T-helper 17 cell (primary cell): ENCODE measurements at places on chromosomes 5 and 9.

DNA sequence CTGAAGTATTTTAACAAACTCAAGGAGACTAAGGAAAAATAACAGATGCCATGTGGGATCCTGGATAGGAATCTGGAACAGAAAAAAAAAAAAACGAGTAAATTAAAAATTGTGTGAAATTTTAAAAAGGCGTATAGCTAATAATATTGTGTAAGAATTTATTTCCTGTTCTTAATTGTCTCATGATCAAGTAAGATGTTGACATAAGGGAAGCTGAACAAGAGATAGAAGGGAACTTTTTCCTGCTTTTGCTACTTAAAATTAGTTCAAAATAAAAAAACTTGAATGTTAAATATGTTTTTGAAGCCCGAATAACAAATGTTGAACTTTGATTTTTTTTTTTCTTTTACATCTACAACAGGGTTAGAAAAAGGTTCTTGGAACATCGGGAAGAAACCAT, 10.5 kb downstream of the SNAPC3 start:
- DNase-seq, result no peak

- no peak for DNase-seq
These were observed 73.7 kb downstream of the PPARGC1B start for GRCh38 chr5:149803641-149804468.

- no peak for DNase-seq
These were observed 4.3 kb downstream of the GPX3 start for GRCh38 chr5:151024440-151025249.

GRCh38 chr9:104260004-104260403, 165.9 kb downstream of the SMC2 start:
- no peak for DNase-seq

DNA sequence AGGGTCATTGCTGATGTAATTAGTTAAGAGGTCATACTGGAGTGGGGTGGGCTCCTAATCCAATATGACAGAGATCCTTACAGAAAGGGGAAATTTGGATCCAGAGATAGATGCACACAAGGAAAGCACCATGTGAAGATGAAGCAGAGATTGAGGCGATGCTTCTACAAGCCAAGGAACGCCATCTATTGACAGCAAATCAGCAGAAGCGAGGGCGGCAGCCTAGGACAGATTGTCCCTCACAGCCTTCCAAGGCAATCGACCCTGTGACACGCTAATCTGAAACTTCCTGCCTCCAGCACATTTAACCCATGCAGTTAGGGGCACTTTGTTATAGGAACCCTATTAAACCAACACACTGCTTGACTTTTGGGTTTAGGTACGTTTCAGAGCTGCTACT, 285.1 kb upstream of the DAP start:
- no peak for DNase-seq

DNA sequence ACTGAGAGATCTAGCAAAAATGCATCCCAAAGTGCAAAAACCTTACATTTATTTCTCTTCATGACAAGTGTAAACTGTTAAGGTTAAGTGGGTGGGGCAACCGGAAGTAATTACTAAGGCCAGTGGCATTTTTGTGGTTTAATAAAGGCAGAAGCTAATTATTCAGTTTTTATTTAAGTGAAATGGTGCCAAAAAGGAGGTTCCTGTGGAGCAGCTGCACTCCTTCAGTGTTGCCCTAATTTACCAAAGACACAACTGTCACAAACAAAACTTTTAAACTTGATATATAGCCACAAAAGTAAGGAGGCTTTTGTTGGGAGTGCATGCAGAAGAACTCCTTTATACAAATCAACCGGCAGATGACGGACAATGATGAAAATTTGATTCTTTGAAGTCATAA, 81.6 kb downstream of the NDUFS4 start:
- no peak for DNase-seq
